ENCODE measurements at places on chromosomes 16 and 17.

DNA sequence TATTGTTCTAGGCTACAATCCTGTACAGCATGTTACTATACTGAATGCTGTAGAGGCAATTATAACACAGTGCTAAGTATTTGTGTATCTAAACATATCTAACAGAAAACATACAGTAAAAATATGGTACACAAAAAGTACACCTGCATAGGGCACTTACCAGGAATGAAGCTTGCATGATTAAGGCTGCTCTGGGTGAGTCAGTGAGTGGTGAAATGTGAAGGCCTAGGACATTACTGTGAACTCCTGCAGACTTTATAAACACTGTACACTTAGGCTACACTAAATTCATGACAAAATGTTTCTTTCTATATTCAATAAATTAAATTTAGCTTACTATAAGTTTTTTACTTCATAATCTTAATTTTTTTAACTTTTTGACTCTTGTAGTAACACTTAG is 37.1 kb downstream of the AMFR start:
- DNase-seq = no peak

GRCh38 chr16:19625039-19625438 is 69.5 kb downstream of the VPS35L start:
- DNase-seq = no peak

DNA sequence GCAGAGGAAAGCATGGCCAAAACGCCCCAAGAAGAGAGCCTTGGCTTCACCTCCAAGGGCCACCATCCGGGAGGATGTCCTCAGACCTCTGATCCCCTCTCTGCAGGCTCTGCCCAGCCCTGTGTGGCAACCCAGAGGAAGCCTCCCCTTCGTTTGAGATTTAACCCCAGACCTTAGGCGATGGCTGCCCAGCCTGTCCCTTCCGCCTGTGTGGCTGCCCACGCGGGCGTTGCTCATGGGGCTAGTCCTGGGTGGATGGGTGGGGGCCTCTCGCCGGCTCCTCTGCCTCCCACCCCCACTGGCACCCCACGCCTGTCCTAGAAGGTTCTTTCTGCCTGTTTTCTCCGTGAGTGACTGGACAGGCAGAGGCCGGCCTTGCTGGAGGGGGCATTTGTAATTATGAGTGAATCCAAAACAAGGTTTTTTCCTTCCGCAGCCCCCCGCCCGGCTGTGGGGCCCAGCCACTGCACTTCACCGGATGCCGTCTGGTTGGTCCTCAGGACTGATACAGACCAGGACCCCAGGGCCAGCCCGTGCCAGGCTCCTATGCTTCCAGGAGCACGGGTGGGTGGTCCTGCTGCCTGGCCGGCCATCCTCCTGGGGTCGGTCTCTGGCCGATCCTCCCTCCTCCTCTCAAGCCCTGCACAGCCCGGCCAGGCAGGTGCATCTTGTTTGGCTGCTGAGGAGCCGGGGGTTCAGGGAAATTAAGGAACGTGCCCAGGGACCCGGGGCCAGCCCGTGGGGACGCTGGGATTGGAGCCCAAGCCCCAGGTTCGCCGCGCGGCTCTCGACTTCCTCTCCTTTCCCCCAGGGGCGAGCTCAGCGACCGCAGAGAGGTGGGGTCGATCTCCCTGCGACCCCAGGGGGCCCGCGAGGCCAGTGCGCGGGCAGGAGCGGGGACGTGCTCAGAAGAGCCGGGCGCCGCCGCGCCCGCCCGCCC is at the start of gene TMEM235:
Gene TMEM235, plus strand, starts transcription at position 636 of the 940 bp plus-strand sequence. CDS start 393 bp downstream, outside the sequence.
- no peak for DNase-seq

DNA sequence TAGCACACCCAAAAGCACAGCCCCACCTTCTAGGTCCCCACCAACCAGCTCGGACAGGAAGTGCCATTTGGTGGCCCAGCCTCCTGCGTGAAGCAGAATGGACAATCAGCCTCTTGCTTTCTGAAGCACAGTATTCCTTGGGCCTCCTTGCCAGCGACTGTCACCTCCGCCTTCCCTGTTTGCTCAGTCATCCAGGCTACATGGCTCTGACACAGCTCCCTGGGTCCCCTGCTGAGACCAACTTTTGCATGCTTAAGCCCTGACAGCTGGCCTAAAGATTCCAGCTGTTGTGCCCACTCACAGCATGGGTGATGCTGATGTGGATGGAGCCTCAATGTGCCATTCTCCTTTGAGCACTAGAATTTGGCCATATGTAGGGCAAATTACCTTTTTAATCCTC is 4.5 kb upstream of the CACNG5 start:
- DNase-seq = no peak

All from NCI-H526 (cell line).